ENCODE measurements at places on chromosomes 7 and 10.

DNA sequence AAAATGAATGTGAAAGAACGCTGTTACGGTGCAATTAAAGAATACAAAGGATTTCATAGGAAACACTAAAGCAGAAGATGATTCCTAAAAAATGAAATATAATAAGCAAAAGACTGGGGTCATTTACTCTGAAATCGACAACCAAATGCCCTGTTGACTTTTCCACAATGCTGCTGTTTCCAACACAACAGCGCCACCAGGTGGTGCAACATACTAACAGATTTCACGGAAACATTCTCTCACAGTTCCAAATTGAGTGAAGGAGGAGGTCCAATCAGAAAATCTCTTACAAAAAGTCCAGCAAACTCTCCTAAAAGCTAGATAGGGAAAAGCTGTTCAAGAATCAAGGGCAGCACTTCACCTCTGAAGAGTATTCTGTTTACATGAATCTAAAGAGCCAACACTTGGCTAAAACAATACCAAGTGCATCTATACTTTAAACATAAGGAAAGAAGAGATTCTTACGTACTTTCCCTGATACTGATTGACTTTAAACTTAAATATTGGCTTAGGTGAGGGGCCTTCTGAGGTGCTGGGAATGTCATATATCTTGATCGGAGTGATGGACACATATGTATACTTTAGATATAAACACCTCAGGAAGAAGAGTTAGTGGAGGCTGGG is 55.9 kb downstream of the UPF2 start:
- DNase-seq, result peak; percentile 0

DNA sequence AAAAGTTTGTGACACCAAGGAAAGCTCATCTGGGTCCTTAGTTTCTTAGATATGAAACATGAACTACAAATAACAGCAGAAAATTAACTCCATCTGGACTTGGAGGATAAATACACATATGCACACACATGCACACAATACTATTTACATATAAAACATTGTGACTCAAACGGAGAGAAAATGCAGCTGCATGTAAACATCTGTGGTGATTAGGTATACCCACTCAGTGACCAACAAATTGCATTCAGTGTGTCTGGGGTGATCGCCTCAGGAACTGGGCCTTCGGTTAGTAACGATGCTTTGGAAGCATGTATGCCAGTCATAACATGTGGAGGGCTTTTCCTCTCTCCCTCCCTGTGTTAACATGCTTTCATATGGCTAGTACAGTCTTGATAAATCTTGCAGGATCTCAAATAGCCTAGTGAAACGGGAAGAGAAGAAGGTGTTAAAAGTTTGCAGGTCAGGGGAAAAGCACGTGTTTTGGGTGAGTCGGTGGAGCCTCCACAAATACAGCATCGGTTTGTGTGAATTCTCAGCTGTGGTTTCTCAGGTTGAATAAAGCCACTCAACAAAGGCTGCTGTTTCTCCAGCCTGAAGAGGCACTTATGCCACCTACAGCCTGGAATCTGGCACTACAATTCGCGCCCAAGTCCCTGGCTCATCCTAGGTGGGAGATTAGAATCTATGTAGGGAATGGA is 8.7 kb upstream of the GLRX3 start:
- no peak for DNase-seq

GRCh38 chr7:114084472-114085312 is 165.9 kb upstream of the PPP1R3A start:
- no peak for DNase-seq

DNA sequence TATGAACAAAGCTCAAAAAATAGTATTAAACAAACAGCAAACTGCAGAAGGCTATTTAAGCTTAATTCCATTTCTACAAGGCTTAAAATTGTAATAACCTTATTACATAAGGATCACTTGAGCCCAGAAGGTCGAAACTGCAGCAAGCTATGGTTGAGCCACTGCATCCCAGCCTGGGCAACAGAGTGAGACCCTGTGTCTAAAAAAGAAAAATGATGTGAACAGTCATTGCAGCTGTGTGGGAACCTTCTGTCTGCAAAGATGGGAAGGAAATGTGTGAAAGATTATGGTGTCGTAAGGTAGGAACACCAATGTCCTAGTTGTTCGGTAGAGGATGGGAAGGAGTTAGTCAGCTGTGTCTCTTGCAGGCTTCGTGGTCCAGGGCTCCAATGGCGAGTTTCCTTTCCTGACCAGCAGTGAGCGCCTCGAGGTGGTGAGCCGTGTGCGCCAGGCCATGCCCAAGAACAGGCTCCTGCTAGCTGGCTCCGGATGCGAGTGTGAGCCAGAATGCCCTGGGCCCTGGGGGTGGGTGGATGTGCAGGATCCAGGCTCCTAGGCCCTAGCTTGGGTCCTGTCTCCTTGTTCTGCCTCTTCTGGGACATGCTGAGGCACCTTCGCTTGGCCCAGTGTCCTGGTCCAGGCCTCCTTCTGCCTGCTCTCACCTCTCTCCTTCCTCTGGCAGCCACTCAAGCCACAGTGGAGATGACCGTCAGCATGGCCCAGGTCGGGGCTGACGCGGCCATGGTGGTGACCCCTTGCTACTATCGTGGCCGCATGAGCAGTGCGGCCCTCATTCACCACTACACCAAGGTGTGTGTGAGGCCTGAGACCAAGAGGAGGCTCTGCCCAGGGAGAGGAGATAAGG is 9.1 kb downstream of the C10orf62 start:
- no peak for DNase-seq

GRCh38 chr10:20956843-20957242 is 59.7 kb upstream of the NEBL start:
- DNase-seq, result no peak

GRCh38 chr10:44426247-44427034 is 41.5 kb upstream of the CXCL12 start:
- DNase-seq, result no peak

- no peak for DNase-seq
These were observed 43.2 kb downstream of the IKZF1 start for GRCh38 chr7:50347693-50348092.

DNA sequence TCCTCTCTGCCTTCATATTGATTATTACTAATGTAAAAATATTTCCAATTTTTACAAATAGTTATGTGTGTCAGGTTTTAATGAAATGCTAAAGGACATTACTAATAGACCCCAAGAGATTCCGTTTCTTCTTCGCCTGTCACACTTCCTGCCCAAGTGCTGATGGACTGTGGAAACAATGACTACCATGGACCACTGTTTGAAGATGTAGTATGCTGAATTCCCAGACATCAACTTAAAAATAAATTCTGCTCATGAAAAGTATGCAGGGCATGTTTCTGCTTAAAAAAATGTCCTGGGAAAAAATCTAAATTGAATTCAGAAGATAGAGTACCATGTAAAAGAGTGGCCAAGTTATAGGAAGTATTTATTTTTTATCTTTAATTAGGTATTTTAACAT is 52.1 kb downstream of the ST7 start:
- no peak for DNase-seq

DNA sequence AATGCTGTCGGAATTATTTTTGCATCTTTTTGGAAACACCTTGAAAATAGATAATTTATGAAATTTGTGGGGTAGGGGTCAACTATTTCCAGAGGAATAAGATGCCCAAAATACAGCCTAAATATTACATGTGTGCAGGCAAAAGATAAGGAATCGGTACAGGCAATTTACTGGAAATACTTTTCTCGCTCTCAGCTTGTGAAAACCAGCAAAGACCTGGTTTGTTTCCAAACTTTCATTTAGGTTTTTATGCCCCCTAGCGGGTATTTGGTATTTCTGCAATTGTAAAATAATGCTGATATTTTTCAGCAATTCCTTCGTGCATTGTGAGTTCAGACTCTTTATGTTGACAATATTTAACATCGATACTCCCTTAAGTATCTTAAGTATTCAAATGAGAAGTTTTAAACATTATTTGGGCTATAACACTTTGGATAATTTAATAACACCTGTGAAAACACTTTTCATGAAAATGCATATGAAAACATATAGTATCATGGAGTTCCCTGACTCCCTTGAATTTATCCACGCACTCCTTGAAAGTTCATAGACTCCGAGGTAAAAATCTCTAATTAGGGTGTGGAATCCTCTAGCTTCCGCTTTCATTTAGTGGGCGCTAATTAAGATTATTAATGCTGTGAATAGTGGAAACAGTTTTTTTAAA is 132.4 kb downstream of the TSPAN12 start:
- no peak for DNase-seq

GRCh38 chr10:93267521-93267920 is 193.8 kb downstream of the CYP26A1 start:
- DNase-seq, result no peak

- no peak for DNase-seq
These were observed 73.8 kb downstream of the LANCL2 start for GRCh38 chr7:55438757-55439525.

- DNase-seq, result no peak
These were observed 12.5 kb downstream of the ASNS start for GRCh38 chr7:97859606-97860204.

- no peak for DNase-seq
These were observed 3.8 kb downstream of the SLC4A2 start for GRCh38 chr7:151063212-151063561.

GRCh38 chr10:92575961-92576360 is 2.1 kb upstream of the IDE start:
- DNase-seq, result peak; percentile 74

GRCh38 chr10:87500646-87501048 is 4.0 kb upstream of the MINPP1 start:
- DNase-seq, result no peak

GRCh38 chr10:29811751-29812427 is 177.1 kb upstream of the SVIL start:
- no peak for DNase-seq

DNA sequence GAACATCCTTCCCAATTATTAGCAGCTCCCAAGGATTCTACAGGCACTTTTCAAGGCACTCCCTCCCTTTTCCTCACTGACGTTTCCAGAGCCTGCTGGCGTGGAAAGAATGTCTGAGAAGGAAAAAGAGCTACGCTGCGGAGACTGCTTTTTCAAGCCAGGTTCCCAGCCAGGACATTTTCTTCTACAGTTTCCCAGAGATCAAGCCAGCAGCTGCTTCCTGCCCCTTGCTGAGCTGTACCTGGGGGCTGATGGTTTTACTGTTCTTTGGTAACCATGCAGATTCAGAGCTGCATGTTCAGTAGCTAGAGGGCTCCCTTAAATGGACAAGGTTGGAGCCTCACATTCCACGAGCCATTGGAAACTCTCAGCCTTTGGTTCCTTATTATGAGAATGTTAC is 133.4 kb downstream of the EVX1 start:
- no peak for DNase-seq

- no peak for DNase-seq
These were observed 215.5 kb downstream of the GATA3 start for GRCh38 chr10:8269976-8270375.

DNA sequence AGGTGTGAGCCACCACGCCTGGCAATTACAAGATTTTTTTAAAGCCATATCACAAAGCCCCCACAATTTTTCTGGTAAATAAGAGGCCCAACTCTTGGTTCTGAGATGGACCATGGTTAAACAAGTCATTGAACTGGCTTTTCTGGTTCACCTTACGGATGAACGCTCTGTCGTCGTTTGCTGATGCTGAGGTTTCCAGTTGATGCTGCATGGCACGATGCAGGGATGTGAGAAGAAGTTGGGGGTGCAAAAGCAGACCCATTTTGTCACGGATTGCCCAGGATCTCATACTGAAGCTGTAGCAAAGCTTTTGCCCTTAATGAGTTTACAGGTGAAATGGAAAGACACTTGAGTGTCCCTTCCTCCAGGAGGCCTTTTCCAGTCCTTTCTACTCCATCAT is 2.0 kb upstream of the IL2RA start:
- DNase-seq, result no peak

GRCh38 chr10:82497439-82497838 is 622.4 kb downstream of the NRG3 start:
- no peak for DNase-seq

DNA sequence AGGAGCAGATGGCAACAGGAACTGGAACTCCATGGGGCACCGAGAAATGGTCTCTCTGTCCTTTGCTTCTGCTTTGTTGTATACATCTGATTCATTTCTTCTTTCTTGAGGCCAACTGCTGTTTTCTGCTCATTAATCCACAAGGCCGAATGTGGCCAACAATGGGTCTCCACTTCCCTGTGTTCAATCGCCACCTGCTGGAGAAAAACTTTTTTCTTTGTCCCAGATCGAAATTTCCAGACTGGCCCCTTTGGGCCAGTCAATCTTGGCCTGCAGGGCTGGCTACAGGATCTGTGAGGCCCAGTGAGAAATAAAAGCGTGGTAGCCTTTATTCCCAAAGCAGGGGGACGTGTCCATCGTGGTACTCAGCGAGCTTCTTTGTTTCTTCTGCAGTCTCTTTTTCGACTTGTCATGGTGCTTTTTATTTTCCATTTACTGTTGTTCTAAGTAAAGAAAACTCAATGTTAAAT is 58.8 kb downstream of the PARP12 start:
- no peak for DNase-seq

- no peak for DNase-seq
These were observed 60.4 kb downstream of the DNAJB6 start for GRCh38 chr7:157397036-157397720.

DNA sequence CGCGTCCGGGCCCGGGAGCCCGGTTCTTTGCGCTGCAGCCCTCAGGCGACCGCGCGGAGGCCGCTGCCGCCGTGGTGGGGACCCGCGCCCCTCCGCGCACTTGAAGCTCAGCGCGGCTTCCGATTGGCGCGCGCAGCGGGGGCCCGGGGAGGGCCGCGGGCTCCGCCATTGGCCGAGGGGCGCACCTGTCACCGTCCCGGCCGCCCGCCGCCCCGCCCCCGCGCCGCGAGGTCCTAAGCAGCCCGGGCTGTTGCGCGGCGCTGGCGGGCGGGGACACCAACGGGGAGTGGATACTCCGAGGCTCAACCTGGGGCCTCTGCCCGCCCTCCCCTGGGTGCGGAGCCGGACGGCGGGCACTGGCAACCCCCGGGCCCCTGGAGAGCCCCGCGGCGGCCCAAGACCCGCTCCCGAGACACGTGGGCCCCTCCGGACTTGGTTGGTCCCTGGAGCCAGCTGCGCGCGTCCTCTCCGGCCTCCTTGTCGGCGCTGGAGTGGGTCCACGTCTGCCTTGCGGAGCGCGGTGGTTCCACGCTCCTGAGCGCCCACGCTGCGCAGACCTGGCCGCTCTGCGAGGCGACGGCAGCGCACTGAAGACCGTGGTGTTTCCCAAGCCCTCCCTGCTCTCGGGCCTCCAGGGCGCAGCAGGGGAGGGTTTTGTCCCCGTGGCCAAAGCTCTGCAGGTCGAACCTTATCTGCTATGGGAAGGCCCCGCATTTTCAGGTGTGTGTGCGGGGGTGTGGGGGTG is at the start of gene MNX1:
Gene MNX1 (minus strand): TSS at position 76 of the 745 bp plus-strand sequence. CDS start 313 bp downstream, outside the sequence.
- DNase-seq, result no peak

GRCh38 chr7:30349170-30349569 is 64.8 kb downstream of the ZNRF2 start:
- no peak for DNase-seq

- DNase-seq, result no peak
These were observed 608 bp downstream of the HHEX start for GRCh38 chr10:92690211-92690914.
